ENCODE measurements at places on chromosomes 6 and 20.

- DNase-seq: no peak
Observed at GRCh38 chr6:88843040-88843439, 120.4 kb downstream of the RNGTT start.

DNA sequence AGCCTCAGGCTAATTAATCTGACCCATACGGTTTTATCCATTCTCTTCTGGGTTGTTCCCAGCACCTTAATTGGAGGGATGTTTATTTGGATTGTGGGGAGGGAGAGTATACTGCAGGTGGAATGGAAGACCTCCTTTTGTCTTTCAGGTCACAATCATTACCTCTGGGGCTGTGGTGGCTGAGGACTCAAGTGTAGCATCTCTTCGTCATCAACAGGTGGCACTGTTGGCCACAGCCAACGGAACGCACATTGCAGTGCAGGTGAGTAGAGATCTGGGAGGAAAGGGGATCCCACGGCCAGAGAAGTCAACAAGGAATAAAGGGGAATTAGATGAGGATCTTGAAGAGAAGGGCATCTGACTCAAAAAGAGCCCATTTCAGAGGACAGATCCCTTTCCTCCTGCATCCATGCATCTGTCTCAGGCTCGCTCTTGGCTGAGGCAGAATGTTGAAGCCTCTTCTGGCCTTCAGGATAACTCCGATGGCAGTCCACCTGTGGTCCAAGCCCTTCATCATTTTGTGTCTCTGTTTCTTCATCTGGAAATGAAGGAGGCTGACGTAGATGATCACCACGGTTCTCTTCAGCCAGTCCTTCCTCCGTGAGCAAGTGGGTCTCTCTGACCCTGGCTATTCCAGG is 3.2 kb upstream of the DEF6 start:
- no peak for DNase-seq

DNA sequence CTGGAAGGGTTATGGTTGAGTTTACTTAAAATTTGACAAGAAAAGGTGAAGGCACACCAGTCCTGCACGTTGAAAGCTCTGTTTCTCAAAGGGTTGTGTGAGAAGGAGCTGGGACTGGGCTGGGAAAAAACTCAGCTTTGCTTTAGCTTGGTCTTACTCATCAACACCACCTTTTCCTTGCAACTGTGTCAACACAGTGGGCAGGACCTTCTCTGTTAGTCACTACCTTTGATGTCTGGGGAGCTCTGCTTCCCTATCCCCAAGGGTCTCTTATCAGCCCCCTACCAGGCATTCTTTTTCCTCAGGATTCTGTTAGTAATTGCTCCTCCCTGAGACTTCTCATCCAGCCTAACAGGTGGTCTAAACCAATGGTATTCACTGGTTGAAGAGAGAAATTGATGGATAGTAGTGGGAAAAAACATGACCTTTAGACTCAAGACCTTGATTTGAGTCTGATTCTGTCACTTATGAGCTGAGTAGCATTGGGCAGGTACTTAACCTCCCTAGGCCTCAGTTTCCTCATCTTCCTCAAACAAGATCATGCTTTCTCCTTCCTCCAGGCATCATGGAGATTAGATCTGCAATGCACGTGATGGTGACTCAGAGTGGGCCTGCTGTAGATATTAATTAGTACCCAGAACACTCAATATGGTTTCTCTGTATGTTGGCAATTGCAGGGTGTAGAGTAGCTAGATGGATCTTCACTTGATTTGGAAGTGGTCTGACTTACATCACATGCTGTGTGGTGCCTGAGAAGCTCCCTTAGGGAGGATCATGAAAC is 17.2 kb upstream of the FOXA2 start:
- no peak for DNase-seq

- no peak for DNase-seq
Observed at GRCh38 chr20:3767110-3767426, 485 bp downstream of the ADISSP start.

GRCh38 chr20:62721511-62722370 is 13.1 kb downstream of the NTSR1 start:
- DNase-seq: no peak

DNA sequence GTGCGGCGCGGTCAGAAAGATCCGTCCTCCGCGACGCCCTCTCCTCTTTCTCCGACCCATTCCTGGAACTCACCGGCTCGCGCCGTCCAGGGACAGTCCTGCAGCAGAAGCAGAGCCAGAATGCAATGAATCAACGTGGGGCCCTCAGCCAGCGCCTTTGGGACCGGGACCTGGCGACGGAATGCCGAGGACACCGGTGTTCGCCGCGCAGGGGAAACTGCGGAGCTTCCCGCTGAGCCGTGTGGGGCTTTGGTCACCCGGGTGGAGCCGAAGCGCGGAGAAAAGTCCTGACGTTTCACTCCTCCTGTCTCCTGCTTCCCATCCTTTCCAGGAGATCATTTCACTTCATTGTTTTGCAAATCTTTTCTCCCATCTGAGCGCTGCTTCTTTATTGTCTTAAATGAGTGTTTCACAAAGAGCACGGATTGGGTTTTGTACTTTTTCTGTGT is 26.5 kb downstream of the ULBP1 start:
- DNase-seq: no peak

GRCh38 chr6:87100216-87100615 is 5.3 kb upstream of the CGA start:
- DNase-seq: no peak

DNA sequence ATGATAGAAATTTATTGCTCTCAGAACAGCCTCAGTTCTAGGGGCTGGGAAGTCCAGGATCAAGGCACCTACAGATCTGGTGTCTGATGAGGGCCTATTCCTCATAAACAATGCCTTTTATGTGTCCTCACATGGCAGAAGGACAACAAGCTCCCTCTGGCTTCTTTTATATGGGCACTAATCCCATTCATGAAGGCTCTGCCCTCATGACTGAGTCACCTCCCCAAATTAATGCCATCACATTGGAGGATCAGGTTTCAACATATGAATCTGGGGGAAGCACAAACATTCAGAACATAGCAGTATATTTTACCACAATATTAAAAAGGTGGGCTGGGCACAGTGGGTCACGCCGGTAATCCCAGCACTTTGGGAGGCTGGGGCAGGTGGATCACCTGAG is 58.5 kb upstream of the CCN6 start:
- DNase-seq: no peak

DNA sequence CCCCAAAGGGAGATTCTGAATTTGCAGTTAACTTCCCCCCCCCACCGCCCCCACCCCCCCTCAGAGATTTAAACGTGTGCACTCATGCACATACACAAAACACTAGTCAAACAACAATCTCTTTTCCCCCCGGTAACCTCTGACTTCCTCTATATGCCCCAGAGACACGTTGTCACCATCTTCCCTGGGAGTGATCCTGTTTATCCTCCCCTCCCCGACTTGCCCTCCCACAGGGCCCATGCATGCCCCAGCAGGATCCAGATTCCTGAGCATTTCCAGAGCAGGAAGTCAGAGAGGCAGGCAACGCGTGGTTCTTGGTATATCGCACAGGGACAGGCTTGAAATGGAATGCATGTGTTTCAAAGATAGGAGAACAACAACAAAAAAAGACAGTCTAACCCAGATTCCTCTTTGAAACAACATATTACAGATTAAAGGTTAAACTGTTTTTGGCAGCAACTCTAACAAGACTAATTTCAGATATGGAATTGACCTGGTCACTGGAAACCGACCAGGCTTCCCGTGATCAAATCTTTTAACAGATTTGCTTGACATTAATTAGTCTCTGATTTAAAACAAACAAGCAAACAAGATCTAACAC is 1.3 kb downstream of the BLCAP start:
- no peak for DNase-seq

DNA sequence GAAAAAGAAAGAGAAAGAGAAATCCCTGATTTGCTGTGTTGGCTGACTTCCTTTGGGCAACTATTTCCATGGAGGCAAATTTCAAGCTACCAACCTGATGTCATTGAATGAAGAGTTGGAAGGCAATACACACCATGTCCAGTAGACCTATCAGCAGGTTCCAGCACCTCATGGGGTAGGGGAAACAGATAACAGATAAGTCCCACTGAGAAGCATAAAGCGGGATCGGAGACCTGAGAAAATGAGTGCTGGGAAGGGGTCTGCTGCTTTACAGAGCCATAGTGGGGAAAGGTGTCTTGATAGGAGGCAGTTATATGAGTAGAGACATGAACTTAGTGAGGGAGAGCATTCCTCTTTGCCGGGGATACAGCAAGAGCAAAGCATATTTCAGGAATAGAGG is 244.9 kb downstream of the PLCB1 start:
- no peak for DNase-seq

- DNase-seq: no peak
Observed at GRCh38 chr6:5478380-5478779, 217.1 kb downstream of the FARS2 start.

DNA sequence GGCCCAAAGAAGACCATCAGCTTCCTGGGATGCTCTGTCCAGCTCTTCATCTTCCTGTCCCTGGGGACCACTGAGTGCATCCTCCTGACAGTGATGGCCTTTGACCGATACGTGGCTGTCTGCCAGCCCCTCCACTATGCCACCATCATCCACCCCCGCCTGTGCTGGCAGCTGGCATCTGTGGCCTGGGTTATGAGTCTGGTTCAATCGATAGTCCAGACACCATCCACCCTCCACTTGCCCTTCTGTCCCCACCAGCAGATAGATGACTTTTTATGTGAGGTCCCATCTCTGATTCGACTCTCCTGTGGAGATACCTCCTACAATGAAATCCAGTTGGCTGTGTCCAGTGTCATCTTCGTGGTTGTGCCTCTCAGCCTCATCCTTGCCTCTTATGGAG is 5.1 kb downstream of the OR2H1 start:
- DNase-seq: no peak

DNA sequence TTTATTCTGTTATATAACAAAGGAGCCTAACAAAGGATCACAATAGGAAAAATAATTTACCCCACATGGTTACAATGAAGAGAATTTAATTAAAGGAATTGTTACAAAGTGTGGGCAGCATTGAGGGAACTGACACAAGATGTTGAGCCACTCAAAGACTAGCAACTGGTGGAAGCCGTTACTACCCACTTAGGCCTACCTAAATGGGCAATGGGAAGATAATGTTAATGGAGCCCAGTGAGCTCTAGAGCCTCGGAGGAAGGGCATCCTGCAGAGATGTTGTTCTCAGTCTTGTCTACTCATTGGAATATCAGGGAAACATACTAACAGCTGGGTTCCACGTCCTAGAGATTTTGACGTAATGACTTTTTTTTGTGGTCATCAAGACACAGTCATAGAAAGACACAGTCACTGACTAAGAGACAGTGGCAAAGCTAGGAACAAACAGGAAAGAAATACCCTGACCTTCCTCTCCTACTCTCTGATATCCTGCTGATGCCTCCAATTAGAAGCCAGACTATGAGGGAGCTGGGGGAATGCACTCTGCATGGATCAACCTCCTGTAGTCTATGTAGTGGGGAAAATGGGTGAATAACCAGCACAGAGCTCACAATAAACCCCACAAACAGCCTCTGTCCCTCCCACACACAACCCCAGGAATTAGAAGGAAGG is 523.8 kb upstream of the FLRT3 start:
- DNase-seq: no peak

GRCh38 chr20:52105442-52106422 is 85.8 kb downstream of the ZFP64 start:
- DNase-seq: peak; percentile 16

DNA sequence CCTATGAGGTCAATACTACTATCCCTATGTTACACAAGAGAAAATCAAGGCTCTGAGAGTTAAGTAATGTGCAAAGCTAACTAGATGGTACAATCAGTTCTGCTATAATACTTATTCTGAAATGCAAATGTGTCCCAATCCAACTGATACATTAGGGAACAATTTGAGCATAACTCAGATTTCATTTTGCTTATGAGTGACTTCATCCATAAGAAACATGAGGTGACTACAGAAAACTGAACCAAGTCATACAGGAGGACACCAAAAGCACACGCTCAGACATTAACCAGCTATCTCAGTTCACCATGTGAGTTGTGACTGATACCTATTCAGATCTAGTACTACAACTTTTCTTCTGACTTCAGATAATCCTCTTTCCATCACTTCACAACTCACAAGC is 179.9 kb upstream of the RUNX2 start:
- no peak for DNase-seq

GRCh38 chr20:24914388-24915241 is 34.5 kb upstream of the CST7 start:
- DNase-seq: no peak

Data from stimulated activated CD4-positive, alpha-beta T cell treated with anti-CD3 and anti-CD28 coated beads, TNF-alpha, amount 100 ng/mL, for 48 hours (primary cell).